ENCODE measurements at places on chromosomes 7 and 10.

GRCh38 chr10:124882313-124882712 lies 59.6 kb upstream of the ZRANB1 start:
- DNase-seq = no peak

- DNase-seq = no peak
Measured at GRCh38 chr10:58723966-58724365, 211.3 kb downstream of the BICC1 start.

DNA sequence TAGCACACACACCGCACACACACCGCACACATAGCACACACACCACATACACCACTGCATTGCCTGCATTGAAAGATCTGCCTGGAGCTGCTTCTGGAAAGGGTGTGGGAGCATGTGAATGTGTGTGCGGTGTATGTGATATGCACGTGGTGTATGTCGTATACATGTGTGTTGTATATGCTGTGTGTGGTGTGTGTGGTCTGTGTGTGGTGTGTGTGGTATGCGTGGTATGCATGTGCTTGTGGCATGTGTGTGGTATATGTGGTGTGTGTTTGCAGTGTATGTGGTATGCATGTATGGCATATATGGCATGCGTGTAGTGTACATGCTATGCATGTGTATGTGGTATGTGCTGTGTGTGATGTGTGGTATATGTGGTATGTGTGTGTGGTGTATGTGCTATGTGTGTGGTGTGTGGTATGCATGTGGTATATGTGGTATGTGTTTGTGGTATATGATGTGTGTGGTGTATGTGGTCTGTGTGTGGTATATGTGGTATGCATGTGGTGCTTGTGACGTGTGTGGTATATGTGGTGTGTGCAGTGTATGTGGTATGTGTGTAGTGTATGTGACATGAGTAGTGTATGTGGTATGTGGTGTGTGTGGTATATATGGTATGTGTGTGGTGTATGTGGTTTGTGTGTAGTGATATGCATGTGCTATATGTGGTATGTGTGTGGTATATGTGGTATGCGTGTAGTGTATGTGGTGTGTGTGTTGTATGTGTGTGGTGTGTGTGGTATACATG lies 176.2 kb downstream of the WDR37 start:
- no peak for DNase-seq

- no peak for DNase-seq
Measured at GRCh38 chr7:94261067-94261466, 133.6 kb upstream of the COL1A2 start.

- no peak for DNase-seq
Measured at GRCh38 chr7:77658928-77659327, 37.3 kb upstream of the RSBN1L start.

- no peak for DNase-seq
Measured at GRCh38 chr10:113178771-113179170, 228.7 kb downstream of the TCF7L2 start.

GRCh38 chr7:134931487-134931886 lies 54.8 kb upstream of the AGBL3 start:
- no peak for DNase-seq

GRCh38 chr10:83516788-83517187 lies 622.5 kb upstream of the GHITM start:
- DNase-seq = no peak

- no peak for DNase-seq
Measured at GRCh38 chr10:115129752-115130151, 36.6 kb downstream of the ATRNL1 start.

GRCh38 chr10:103139803-103140202 lies 53.3 kb downstream of the NT5C2 start:
- no peak for DNase-seq

GRCh38 chr7:30548845-30549244 lies 44.2 kb upstream of the GGCT start:
- DNase-seq = no peak

GRCh38 chr7:102045681-102046372 lies 228.4 kb downstream of the CUX1 start:
- DNase-seq = no peak

- no peak for DNase-seq
Measured at GRCh38 chr10:22573820-22574569, 140.4 kb downstream of the PIP4K2A start.

GRCh38 chr7:1385809-1386622 lies 73.3 kb downstream of the MICALL2 start:
- no peak for DNase-seq

GRCh38 chr7:125670926-125671572 lies 741.4 kb upstream of the POT1 start:
- no peak for DNase-seq

DNA sequence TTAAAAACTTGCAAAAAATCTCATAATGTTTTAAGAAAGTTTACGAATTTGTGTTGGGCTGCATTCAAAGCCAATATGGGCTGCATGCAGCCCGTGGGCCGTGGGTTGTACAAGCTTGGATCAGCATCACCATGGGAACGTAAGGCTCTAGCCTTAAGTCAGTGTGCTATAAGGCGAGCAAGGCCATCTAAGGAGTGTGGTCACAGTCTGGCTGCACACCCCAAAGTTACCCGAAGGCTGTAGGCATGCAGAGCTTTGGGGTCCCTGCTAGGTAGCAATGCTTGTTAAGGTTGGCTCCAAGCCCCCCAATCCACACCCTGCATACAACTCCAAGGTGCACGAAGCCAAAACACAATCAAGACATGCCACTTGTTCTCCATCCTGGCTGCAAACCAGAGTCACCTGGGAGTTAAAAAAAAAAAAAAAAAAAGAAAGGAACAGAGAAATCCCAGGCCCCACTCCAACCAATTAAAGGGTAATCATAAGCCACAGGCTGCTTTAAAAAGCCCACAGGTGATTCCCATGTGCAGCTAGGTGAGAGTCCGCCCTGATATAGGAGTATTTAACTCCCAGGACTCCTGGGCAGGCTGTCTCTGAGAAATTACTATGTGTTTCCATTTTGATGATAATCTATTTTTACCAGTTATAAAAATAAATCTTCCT lies 8.5 kb upstream of the PNLIPRP2 start:
- DNase-seq = no peak

DNA sequence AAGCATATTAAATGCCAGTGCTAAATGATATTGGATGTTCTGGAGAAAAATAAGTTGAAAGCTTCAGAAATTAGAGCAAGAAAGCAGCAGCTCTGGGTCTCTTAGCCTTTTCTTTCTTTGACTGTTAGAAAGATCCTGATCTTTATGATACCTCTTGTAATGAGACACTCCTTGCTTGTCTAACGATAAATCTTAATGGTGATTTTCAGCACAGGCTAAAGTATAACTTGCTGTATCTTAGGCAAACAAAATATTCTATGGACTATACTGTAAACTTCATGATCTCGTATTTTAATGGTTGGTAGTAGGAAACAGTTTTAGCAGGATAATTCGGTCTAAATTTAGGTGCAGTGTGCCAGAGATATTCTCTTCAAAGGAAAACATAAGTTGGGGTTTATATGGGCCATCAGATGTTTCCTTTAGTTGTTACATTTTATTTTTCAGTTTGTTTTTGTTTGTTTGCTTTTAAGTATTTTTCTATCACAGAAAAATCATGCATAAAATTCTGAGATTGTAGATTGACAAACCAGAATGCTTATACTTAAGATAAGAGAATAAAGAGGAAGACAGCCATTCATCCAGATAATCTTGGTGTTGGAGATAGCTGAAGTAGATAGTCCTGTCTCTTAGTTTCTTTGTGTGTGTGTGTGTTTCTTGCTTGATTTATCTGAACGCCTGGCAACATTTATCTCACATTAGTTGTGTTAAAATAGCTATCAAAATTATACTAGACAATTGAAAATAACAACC lies 4.7 kb downstream of the CASD1 start:
- no peak for DNase-seq

DNA sequence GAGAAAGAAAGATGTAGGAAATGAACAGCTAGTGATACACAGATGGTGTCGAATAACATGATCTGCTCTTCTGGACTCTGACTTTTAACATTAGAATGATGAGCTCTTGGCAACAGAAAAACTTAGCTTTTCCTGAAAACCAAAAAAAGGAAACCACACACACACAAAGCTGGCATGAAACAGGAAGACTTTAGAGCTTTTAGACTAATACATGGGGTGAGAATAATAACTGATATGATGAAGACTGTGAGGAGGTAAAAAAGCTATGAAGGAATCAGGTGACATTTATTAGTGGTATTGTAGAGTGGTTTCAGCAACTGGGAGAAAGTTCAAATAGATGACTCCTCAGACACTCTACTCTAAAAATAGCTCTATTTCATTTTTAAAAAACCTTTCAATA lies 491.9 kb downstream of the PARD3 start:
- no peak for DNase-seq

DNA sequence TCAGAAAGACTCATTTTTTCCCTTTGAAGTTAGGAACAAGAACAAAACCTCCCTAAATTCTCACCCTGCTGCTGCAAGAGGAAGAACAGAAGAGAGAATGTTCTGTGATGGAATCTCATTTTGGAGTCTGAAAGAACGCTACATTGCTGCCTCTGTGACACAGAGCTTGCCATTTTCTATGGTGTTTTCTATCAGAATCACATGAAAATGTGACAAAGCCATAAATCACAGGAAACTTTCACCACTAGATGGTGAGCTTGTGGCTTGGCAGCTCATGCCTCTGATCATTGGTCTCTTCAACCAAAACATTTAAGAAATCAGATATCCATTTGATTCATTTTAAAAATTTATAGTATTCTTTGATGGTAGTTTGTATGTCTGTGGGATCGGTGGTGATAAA lies 82.9 kb downstream of the CADPS2 start:
- DNase-seq = no peak

DNA sequence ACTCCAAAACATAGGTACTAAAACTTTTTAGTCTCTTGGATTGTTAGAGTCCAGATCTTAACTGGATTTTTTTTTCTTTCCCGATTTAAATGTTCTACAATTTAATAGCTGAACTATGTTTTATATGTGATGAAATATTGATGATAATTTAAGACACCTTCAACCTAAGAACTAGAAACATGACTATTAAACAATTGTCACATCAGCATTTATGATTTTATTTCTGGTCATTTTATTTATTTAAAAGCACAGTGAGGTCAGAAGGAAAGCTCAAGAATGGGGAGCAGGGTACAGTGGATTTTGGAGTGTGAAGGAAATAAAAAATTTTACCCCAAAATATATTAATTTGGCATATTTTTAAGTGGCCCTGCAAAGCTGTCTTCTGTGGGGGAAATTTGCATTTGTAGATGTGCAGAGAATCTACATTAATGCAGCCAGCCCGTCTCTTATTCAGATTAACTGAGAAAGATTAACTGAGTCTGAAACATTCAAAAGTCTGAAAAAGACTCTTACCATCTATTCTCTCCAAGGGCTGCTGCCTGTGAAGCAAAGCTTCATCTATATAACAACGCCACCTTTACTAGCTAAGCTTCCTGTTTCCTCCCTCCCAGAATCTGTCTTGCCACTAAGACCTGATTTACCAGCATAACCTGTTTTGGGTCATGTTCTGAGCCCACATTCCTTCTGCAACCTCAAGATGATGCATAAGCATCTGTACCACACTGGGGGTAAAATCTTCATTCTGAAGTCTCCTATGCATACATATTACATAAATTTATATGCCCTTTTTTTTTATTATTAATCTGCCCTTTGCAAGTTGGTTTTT lies 86.4 kb downstream of the TMEM106B start:
- DNase-seq = no peak

- no peak for DNase-seq
Measured at GRCh38 chr7:106064316-106064715, 47.8 kb downstream of the SYPL1 start.

- no peak for DNase-seq
Measured at GRCh38 chr7:8044761-8045430, 76.3 kb downstream of the GLCCI1 start.

- peak; percentile 32 for DNase-seq
Measured at GRCh38 chr7:158296798-158297104, 290.9 kb downstream of the PTPRN2 start.

DNA sequence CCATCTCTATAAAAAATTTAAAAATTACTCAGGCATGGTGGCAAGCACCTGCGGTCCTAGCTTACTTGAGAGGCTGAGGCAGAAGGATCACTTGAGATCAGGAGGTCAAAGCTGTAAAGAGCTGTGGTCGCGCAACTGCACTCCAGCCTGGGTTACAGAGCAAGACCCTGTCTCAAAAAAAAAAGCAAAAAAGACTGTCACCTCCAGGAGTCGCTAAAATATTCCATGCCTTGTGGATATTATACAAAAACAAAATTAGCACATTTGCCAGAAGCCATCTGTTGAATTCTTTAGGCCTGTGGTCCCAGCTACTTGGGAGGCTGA lies 87.0 kb upstream of the SDK1 start:
- DNase-seq = no peak

DNA sequence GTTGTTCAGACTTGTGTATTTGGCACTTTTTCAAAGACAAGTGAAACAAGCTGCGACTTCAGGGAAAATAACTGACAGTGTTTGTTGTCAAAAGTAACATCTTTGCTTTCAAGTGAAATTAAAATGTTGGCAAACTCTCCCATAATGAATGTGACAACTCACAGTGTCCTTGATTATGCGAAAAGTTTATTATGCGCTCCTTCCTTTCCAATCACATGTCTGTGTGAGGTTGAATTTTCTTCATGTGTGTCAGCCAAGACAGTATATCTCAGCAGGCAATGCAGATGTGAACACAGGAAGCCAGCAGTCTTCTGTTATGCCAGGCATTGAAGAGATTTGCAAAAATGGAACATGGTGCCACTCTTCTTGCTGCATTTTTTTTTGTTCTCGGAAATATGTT lies 28.7 kb downstream of the FBH1 start:
- no peak for DNase-seq

DNA sequence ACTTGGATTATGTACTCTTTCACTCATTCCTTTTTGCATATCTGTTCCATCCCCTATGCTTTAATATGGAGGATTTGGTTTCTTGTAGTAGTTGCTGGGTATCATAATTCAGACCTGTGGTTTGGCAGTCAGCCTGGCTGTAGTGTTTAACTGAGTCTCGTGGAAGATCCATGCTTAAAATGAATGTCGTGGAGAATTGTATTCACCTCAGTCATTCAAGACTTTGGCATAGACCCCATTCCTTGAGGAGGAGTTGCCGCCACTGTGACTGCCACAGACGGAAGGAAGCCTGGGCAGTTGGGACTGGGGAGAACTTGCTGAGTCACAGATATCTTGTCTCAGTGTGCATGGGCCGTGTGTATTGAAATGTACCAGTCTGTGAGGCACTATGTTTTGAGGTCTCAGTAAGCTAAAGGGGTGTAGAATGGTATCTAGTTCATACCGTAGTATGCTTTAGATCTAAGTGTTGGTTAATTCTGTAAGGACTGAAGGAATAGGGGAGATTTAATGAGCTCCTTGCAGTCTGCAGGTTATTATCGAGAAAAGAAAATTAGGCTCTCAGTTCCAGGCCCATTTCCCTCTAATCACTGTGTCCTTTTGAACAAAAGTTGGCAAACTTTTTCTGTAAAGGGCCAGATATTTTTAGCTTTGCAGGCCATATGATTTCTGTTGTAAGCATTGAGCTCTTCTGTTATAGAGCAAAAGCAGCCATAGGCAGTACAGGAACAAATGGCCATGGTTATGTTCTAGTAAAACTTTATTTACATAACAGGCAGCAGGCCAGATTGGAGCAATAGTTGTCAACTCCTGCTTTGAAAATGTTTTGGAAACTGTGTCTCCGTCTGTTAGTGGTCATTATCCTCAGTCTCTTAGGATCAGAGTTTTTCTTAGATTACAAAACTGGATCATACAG lies 76.8 kb downstream of the TPST1 start:
- DNase-seq = no peak

GRCh38 chr7:154859747-154860620 lies 142.9 kb downstream of the PAXIP1 start:
- DNase-seq = no peak
